H1 (cell line): ENCODE measurements at places on chromosomes 1 and 21.

- no peak for DNase-seq
Observed at GRCh38 chr1:8527941-8528340, 210.0 kb downstream of the SLC45A1 start.

- no peak for DNase-seq
Observed at GRCh38 chr1:225603538-225604354, 49.2 kb downstream of the ENAH start.

DNA sequence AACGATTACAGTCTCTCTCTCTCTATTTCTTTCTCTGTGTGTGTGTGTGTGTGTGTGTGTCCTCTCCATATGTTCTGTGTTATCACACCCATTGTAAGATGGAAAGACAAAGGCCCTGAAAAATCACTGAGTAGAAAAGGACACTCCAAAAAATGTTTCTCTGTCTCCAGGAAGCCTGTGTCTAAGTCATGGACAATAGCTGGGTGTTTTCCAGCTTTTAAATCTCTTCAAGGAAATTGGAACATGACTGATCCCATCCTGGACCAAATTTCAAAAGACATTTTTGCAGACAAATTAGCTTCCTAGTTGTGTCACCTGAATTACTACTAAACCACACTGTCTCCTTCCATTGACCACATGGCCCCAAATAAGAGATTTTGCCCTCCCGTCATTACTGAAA lies 31.0 kb upstream of the LMX1A start:
- DNase-seq = no peak

DNA sequence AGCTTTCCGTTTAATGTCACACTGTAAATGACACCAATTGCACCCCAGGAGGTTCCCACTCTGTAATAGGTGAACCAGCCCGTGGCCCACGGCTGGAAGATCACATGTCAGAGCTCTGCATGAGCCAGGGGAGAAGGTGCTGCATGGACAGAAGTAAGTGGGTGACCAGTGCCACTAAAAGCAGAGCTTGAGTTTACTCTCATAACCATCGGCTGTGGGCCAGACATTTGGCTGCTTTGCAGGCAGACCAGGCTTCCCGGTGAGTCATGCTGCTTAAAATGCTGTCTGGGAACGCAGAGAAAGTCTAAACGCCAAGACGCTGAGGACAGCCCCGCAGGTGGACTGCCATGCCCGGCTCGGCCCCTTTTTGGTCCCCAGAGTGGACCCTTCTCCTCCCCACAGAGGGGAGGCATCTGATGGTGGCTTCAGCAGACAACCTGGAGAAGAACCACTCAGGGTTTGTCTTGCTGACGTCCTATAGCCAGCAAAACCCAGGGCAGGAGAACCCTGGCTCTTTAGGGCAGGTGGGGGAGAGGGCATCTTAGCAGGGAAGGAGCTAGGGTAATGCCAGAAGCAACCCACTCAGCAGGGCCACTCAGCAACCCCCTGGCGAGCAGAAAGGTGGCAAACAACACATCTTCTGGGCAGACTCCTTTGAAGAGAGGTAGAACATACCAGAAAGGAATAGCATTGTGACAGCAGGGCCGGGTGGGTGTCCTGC lies 7.3 kb downstream of the KIAA2013 start:
- DNase-seq = no peak

GRCh38 chr1:245217853-245218608 lies 63.2 kb downstream of the KIF26B start:
- no peak for DNase-seq

DNA sequence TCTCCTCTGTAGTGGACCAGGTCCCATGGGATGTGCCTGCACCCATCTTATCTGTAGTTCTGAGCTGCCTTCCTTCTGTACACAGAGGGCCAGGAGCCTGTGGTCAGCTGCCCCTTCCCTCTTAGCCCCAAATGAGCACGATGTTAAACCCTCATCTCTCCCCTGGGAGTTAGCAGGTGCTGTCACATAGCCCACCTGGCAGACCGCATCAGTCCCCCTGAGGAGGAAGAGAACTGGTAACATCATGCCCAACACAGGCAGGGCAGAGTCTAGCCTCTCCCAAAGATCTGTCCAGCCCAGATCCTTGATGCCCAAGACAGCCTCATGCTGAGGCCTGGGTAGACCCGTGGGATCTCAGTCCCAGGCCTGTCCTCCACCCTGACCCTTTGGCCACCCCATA lies 4.7 kb downstream of the TIE1 start:
- no peak for DNase-seq

- DNase-seq = no peak
Observed at GRCh38 chr1:41791667-41792484, 126.8 kb downstream of the HIVEP3 start.

- DNase-seq = no peak
Observed at GRCh38 chr1:3590139-3590763, 21.1 kb downstream of the MEGF6 start.

DNA sequence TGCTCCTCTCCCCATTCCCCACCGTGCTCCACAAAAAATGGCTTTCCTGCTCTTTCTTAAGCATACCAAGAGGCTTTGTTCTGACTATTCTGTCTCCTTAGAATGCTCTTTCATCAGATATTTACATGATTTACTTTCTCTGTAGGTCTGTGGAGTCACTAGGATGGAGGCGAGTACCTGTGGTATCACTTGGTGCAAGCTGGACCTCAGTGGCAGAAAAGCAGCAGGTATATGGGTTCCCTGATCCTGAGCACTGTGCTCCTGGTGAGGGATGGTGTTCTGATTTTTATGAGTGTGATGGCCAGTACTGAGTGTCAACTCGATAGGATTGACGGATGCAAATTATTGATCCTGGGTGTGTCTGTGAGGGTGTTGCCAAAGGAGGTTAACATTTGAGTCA lies 10.0 kb downstream of the C1orf87 start:
- no peak for DNase-seq

- DNase-seq = no peak
Observed at GRCh38 chr1:170196490-170197236, 50.9 kb downstream of the NTMT2 start.

DNA sequence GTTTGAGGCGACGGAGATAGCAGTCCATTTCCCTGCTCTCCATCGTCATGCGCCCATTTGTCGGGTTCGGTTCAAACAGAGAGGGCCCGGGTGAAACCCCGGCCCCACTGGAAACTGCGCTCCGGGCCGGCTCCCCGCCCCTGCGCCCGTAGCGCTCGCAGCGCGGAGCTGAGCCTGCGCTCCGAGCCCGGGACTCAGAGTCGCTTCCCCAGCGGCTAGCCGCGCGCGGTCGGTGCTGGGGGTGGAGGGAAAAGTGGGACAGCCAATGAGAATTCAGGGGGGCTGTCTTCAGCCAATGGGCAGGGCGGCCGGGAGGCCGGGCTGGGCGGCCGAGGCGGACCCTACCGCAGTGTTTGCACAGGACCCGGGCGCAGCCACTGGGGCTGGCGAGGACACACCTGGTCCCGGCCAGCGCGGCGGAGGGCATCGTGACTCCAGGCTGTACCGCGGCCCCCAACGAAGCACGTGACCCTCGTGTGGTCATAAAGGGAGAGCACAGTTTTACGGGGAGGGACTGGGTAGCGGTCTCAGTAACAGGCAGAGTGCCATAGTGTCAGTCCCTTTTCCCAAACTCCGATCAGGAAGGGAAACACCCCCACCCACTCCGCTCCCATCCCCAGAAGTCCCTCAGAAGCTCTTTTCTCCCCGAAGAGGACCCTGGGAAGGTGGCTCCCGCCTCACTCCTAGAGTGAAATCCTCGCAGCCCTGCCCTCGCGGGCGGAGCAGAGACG lies at the start of gene INKA2:
TSS of gene INKA2 (minus strand) at position 202 of the 731 bp plus-strand sequence. CDS start at position 49, 153 bp downstream.
- peak; percentile 91 for DNase-seq

GRCh38 chr21:31586118-31586517 lies 73.4 kb upstream of the SOD1 start:
- DNase-seq = no peak

DNA sequence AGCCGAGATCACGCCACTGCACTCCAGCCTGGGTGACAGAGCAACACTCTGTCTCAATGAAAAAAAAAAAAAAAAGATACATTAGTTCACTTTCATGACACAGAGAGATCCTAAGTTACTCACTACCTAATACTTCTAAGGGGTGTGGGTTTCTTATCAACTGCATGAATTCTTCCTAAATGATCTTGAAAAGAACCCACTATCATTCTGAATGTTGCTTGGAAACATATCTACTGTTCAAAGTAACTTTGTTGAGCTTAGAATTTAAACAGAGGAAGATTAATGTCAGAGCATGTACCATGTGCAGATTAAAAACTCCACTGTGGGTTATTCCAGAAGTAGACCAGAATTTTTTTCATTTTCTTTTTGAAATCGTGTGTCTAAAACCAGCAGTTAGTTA lies 241.5 kb downstream of the LTN1 start:
- no peak for DNase-seq

- DNase-seq = no peak
Observed at GRCh38 chr1:157095091-157095490, 4.5 kb downstream of the ETV3L start.

GRCh38 chr1:57089855-57090254 lies 124.0 kb upstream of the C8B start:
- DNase-seq = no peak

GRCh38 chr21:45282283-45283034 lies 5.2 kb downstream of the POFUT2 start:
- DNase-seq = no peak

DNA sequence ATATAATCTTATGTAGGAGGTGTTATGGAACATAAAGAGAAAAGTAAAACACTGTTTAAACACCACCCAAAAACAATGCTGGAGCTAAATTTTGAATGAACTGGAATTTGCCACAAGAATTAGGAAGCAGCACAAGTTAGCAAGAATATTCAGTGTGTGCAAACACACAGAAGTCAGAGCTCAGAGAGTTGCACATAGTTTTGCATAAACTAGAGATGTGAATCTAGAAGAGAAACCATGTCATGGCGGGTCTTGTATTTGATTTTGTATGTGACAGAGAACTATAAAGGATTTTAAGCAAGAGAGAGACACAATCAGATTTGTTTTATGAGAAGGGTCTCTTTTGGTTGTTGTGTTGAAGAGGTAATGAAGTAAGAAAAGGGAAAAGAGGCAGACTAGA lies 38.2 kb downstream of the SELENOF start:
- no peak for DNase-seq

DNA sequence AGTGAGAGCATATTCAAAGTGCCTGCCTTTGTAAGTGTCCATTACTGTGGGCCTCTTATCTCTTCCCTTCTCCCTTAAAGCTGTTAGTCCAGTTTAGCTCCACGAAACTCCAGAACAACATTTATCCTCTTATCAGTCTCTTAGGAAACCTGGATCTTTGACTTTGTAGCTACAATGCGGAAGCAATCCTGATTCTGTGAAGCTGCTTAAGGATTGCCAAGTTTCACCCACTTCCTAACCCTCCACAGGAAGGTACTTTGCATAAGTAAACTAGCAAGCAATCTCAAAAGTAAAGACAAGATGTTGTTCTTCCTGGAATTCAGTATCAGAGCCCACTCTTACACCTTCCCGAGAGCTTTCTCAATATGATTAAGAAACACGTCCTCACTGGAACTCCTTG lies 164.9 kb upstream of the USP25 start:
- DNase-seq = no peak

- DNase-seq = no peak
Observed at GRCh38 chr1:2999138-2999537, 22.1 kb upstream of the ACTRT2 start.

DNA sequence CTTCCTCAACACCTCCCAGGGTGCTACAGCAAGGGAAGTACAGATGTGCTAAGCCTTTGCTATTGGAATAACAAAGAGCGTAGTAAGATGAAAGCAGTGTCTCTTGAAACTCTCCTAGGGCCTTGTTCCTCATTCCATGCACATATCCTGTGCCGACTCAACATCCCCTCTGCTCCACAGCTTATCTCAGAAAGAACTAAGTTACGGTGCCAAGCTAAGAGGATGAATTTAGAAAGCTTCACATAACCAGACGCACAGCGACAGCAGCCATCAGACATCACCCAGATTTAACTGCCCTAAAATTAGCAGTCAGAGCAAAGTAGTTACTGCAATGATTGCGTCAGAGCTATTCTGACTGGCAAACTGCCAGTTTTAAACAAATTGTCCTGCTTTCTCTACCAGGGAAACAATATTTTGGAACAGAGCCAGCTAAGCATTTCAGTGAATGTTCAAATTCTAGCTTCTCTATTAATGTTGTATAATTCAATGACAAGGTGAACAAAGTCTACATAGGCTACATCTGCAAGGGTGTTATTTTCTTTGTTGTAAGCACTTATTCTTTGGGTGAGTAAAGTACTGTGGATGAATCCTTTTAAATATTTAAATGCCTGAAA lies 9.5 kb downstream of the SIPA1L2 start:
- no peak for DNase-seq

DNA sequence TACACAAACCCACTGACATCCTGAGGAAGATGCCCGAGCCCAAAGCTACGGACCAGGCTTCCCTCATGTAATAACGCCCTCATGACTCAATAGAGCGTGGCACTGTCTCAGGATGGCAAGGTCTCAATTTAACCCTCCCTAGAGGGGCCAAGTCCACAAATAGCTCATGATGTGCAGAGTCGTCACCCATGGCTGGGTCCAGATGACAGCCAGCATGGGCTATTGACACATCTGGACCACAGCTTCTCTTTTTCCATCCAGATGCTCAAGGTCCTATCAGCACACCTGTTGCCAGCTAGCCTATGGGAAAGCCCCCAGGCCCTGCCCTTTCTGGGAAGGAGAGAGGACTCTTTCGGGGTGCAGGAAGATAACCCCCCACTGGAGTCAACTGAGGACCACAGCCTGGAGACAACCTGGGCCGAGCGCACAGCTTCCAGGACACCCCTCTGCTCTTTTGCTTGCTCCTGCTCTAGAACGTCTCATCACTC lies 2.8 kb downstream of the LAPTM5 start:
- DNase-seq = no peak

GRCh38 chr1:151968058-151968457 lies 25.6 kb downstream of the S100A10 start:
- DNase-seq = peak; percentile 67

DNA sequence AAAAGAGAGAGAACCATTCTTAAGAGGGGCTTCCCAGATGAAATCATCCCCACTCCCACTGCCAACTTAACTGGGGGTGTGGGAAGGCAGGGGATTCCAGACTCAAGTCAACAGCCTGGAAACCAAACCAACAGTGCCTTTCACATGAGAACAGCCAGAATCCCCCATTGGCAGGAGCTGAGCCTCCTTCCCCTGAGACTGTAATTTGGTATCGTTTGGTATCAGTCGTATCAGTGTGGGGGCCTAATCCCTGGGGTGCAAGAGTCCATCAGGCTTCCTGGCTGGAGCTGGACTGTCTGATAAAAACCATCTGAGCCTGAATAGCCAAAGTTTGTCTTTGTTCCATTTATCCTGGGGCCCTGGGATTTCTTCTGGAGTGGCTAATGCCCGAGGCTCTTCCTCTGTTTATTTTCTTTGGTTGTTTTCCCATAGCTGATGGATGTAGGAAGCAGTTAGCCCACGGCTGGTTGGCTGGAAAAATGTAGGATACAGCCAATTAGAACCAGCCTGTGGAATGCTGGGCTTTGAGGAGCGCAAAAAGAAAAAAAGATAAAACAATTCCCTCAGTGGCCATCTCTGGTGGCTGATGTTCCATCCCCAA lies 84.6 kb downstream of the LAMC2 start:
- DNase-seq = no peak
